ENCODE measurements at places on chromosomes 1 and 21. TPM values are rescaled to one million over a fixed set of nuclear protein-coding genes. Genes with fewer than 3 reads are reported as not detected.

The ECM1 gene
- 11.9 TPM for polyA plus RNA-seq

The NTNG1 gene
- polyA plus RNA-seq: 43.1 TPM

The H3-3A gene
- polyA plus RNA-seq: 1,354 TPM

The SASS6 gene
- polyA plus RNA-seq: 8.2 TPM

The PSRC1 gene
- 24.0 TPM for polyA plus RNA-seq

The CD55 gene
- polyA plus RNA-seq: 66.0 TPM

The DNAJC16 gene
- 34.0 TPM for polyA plus RNA-seq

The DDR2 gene
- polyA plus RNA-seq: 22.6 TPM

The MAN1C1 gene
- 16.0 TPM for polyA plus RNA-seq

The ZYG11B gene
- polyA plus RNA-seq: 25.2 TPM

The ASPM gene
- polyA plus RNA-seq: 24.2 TPM

The S100A7 gene
- 0.92 TPM for polyA plus RNA-seq

The SETDB1 gene
- 77.4 TPM for polyA plus RNA-seq

The RHCE gene
- 1.4 TPM for polyA plus RNA-seq

The NBPF10 gene
- 2.8 TPM for polyA plus RNA-seq

The ASCL5 gene
- polyA plus RNA-seq: 0.08 TPM

The MFSD2A gene
- 2.2 TPM for polyA plus RNA-seq

All from right renal cortex interstitium (tissue), 3 donors.